ENCODE measurements at places on chromosomes 1 and 21.

DNA sequence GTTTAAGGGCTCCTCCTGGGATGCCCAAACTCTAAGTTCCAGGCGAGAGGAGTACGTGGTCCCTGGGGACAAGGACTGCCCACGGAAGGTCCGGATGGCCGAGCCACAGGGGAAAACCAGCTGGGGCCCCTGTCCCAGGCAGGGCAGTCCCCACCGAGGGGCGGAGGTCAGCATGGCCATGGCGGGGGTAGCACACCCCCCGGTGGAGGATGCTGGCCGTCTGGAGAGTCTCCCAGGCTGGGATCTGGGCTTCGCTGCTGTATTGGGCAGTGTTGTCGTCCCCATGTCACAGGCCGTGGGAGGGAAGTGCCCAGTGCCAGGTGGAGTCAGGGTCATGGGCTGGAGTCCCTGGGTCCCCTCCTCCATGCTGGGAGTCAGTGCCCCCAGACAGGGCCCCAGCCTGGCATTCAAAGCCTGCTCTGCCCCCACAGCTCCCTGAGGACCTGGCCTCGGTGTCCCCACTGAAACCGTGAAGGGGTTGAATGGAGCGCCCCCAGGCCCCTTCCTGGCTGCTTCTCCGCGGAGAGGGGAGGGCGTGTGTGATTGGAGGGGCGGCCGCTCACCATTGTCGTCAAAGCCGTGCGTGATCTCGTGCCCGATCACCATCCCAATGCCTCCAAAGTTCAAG lies 6.8 kb downstream of the PRXL2B start:
- no peak for DNase-seq

DNA sequence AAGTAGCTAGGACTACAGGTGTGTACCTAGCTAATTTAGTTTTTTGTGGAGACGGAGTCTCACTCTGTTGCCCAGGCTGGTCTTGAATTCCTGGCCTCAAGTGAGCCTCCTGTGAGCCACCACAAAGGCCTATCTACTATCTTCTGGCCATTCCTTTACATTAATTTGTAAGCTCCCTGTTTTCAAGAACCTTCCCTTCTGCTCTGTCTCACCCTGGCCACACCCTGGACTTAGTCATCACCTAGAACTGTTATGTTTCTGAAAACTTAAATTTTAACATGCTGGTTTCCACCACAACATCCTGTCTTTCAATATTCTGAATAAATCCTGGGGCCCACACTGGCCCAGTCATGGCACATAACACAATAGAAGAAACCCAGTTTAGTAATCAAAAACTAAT lies 4.9 kb upstream of the B4GALT3 start:
- DNase-seq: peak; percentile 68

DNA sequence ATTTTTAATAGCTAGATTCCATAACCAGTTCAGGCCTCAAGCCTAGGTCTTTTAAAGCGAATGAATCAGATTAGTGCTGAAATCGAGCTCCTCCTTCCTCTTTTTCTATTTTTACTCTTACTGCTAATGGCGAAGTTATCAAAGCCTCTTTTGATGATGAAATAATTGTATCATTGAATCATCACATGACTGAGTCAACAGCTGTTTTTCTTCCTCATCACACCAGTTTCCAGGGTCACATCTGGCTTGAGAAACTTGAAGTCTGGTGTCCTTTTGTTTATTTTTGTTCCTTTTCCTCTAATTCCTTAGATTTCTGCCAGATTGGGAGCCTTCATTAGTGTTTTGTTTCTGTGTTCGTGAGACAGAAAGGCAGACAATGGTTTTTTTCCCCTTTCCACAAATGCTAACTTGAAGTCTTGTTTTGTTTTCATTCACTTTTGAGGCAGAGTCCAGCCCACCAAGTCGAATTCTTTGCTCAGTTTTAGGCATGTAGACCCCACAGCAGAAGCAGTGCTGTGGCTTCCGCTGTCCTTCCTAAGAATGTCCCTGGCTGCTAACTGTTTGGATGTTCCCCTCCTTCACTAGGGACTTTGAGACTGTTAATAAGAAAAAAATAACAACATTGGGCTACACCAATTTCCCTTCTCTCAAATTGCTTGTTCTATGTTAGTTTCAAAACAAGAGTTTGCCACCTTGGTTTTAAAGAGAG lies 51.9 kb upstream of the FMOD start:
- no peak for DNase-seq

GRCh38 chr1:226674892-226675714 lies 64.0 kb downstream of the ITPKB start:
- DNase-seq: peak; percentile 63

DNA sequence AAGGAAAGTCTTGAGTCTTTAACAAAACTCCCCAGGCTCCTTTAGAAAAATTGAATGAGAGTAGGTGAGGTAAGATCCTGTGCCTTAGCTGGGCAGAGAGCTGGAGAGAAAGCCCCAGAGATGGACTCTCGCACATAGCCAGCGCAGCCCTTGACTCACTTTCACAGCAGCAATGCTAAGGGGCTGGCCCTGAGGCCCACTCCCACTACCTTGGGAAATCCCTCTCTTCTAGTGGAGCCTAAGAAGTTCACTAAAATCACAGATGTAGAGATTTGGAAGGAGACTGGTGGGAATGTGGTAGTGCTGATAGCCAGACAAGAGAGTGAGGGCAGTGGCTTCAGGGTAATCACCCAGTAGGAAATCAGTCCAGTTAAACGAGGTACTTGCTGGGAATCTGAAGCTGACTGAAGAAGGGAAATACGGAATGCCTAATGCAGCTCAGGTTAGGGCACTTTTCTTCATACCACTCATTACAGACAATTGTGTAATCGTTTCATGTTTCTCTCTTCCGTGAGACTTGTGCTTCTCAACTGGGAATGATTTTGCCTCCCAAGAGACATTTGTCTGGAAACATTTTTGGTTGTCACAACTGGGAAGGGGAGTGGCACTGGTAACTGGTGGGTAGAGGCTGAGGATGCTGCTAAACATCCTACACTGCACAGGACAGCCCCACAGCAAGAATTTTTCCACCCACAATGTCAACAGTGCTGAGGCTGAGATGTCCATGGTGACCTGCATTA lies 42.4 kb upstream of the LRRC8C start:
- DNase-seq: no peak

DNA sequence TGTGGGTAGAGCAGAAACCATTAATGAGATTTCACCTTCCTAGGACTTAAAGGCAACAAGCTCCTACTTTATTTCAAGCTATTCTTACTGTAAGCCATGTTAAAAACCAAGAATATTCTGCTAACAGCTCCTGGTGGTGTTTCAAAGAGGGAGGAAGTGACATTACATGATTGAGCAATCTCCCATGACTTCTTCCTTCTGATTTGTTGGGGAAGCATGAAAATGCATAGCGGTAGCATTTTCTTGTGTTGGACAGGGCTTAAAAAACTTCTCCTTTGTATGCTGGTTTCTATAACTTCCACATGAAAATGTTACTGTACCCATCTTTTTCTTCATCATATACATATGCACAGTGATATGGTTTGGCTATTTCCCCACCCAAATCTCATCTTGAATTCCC lies 297.0 kb upstream of the SNX7 start:
- no peak for DNase-seq

- DNase-seq: no peak
Measured at GRCh38 chr1:180392427-180393145, 109.8 kb downstream of the ACBD6 start.

DNA sequence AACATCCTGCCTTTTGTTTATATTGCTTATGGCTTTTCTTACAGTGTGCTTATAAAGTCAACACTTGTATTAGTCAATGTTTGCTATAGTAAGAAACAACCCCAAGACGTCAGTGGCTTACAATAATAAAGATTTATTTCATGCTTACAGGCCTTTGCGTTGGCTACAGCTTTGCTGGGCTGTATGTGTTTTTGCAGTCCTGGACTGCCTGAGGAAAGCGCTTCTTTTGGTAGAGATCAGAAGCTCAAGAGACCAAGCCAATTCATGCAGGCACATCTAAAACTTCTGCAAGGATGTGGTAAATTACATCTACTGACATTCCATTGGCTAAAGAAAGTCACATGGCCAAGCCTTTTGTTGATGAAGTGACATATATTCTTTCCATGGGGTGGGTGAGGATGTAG lies 17.5 kb upstream of the PRKAA2 start:
- DNase-seq: no peak

GRCh38 chr1:239893127-239893731 lies 198.5 kb upstream of the FMN2 start:
- no peak for DNase-seq

GRCh38 chr1:8006037-8006963 lies 19.8 kb downstream of the ERRFI1 start:
- no peak for DNase-seq

GRCh38 chr1:203038217-203038741 lies 12.0 kb downstream of the PPFIA4 start:
- no peak for DNase-seq

GRCh38 chr1:154614247-154614646 lies 6.3 kb upstream of the ADAR start:
- no peak for DNase-seq

- DNase-seq: no peak
Measured at GRCh38 chr1:11654939-11655808, 497 bp downstream of the FBXO44 start.

DNA sequence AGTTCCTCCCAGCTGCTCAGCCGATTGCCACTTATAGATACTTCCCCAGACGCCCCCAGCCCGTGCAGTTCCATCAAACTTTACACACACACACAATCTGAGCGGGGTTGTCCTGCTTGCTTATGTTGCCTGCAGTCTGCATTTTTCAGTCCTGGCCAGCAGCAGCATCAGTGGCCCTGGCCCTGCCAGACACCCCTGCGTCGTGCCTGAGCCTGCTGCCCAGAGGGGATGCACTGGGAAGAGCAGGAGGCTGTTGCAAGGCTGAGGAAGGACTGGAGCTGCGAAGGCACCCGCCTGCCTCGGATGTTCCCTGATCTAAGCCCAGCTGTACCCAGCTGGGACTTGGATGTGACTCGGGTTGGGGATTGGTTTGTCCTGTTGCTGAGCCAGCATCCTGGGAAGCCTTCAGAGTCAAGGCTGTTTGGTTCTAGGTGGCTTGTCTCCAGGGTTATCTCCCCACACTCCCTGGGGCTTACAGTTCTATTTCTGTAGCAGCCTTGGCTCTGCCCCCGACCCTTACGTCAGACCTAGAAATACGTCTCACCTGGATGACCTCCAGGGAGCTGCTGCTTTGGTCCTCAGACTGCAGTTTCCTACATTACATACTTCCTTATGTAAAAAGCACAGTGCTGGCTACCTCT lies 42.3 kb downstream of the MAN1C1 start:
- DNase-seq: no peak

Data from activated CD4-positive, alpha-beta T cell treated with anti-CD3 and anti-CD28 coated beads, Interleukin-2, amount 50 U/mL, for 24 hours (primary cell).